COR-L47 (cell line): ENCODE measurements at places on chromosomes 5 and 9.
A peak's percentile ranks its signal among the peaks of the same experiment; 100 is the strongest.

- no peak for DNase-seq
Observed at GRCh38 chr5:107359033-107359915, 311.5 kb downstream of the EFNA5 start.

DNA sequence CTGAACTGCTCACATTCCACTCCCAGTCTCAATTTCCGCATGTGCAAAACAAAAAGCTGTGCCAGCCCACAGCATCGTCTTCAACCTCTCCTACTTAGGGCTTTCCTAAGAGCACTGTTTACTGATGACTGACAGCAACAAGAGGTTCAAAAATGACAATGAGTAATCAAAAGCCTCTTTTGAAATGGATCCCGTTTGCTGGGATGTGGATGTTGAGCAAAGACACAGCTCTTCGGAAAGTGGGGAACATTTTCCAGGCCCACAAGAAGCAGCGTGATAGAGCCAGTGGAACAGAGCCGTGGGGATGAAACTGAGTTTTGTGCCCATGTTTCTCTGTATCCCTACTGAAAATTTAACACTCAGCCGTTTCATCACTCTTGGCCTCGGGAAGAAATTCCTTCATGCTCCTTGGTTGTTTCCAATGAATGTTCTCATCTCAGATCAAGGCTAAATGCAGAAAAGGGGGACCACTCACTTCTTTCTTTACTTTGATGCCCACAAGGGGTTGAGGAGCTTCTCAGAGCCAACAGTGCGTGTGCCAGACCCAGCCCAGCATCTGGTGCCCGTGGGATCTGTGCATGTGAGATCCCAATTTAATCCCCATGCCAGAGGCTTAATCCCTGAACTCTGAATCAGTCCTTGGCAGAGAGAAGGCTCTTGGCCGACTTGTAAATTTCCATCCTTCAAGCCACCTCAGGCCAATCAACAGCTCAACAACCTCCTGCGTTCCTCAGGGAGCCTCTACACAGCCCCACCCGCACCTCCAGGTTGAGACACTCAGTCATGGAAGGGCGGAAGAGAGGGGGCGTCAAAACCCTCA lies 230.2 kb upstream of the DAPK1 start:
- no peak for DNase-seq

GRCh38 chr9:15139469-15139868 lies 167.5 kb downstream of the TTC39B start:
- no peak for DNase-seq

DNA sequence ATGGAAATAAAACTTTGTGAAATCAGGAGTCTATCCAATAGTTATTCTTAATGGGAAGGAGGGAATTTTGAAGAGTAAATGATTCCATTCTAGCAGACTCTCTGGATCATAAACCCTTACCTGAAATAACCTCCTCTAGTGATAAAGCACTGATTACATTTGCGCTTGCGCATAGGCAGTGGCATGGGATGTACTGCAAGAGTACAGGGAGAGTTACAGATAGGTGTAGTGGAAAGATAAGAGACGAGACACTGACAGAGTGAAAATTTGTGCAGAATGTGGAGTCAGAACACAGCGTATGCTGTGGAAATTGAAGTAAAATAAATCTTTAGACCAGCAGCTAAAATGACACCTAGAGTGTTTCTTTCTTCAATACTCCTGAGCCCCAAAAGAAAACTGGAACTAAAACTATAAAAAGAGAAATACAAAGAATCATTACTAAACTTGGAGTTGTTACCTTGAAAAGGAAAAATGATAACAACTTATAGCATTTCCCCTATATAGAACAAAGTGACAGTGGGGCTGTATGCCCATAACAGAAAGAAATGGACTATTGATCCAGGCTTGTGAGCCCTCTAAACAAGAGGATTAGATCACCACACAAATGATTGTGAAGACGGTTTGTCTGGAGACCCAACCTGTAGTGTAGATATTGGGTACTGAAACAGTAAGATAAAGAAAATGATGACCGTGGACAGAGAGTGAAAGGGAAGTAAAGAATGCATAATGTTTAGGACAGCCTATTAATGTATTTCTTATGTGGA lies 1471.2 kb upstream of the NUDT12 start:
- DNase-seq = no peak

- DNase-seq = no peak
Observed at GRCh38 chr9:93582550-93582949, 6.2 kb downstream of the PHF2 start.

- no peak for DNase-seq
Observed at GRCh38 chr9:104074876-104075275, 19.2 kb upstream of the SMC2 start.

DNA sequence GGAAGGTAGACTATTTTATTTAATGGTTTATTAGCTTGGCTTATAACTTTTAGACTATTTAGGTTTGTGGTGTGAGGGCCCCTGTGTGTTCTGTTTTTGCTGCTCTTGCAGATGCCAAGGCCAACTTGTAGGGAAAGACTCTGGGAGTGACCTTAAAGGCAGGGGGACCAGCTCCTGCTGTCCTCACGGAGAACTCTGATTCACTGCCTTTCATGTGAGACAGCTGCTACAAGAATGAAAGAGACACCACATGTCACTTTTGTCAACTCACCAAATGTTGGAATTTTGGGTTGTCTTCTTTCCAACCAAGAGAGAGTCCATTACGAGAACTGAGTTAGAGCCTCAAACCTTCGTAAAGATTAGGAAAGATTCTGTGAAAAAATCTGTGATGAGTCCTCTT lies 258.3 kb upstream of the ADAMTSL1 start:
- DNase-seq = no peak

DNA sequence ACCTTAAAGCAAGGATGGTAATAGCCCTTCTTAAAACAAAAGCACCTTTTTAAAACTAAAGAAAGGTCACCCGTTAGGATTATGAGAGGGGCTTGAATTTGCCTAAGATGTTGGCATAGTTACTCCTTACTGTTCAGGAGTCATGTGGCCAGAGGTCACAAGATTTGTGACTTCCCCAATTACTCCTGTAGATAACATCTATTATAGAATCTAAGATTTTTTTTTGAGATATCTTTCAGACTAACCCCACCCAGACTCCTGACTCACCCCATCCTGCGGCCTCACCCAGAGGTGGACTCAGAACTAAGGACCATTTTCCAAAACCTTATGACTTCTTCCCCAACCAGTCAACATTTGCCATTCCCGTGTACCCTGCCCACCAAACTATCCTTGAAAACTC lies 2.4 kb downstream of the CD180 start:
- no peak for DNase-seq

DNA sequence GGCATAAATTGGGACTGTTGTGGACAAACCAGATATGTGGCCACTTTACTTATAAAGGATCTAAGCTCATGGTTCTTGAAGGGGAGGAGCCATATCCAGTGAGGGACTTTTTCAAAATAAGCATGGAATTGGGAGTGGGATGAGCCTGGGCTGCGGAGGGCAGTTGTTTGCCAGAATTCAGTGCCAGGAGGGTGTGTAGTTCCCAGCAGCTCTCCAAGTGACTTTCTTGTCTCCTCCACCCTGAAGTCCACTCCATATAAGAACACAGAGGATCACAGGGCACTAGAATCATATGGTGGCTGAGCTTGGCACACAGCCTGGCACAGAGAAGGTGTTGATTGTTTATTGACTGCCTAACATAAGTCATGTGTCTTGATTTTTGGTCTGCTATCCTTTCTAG lies 121.1 kb downstream of the CAVIN4 start:
- DNase-seq = no peak

- DNase-seq = peak; percentile 12
Observed at GRCh38 chr9:7320139-7320538, 479.4 kb downstream of the DMAC1 start.

- DNase-seq = no peak
Observed at GRCh38 chr5:34916518-34916917, 1.0 kb downstream of the BRIX1 start.

DNA sequence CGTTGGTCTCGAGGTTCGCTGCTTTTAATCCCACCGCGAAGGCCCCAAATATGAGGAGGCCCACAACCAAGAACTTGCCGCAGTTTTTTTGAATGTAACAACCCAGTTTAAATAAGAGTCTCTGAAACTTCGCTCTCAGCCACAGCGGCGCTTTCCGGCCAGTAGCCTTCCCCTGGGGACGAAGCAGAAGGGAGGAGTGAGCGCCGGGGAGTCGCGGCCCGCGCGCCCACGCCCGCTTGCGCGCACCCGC lies 10.4 kb downstream of the PTCH1 start:
- DNase-seq = no peak

DNA sequence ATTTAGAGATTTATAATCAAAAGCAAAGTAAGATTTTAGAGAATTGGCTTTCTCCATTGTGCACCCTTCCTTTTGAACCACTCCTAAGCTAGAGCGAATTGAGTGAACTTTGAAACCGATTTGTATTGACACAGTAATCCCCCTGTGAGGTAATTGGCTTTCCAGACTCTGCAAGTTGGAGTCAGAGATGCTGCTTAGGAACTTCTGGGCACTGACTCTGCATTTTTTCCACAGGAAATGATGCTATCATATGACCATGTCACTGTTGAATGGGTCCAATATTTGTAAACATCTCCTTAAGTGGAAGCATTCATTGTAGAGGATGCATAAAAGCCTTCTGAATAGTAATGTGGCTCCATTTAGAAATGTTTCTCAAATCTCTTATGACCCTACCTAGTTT lies 394.4 kb upstream of the ZNF608 start:
- no peak for DNase-seq

DNA sequence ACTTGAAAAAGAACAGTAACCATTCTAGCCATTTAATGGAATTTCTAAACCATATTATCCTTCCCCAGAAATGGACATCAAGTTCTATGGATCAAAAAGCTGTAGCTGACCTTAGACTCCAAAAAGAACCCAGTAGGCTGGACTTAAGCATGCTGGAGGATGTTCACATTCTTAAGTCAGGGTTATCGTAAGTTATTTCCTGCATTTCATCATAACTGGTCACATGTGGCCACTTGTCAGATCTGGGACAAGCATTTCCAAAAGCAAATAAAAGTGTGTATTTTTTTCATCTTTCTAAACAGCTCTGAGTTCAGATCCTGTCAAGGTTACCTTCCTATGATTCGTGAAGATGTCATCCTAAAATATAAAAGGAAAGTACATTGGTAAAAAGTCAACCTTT lies 274.5 kb upstream of the PTGER4 start:
- DNase-seq = no peak

- DNase-seq = no peak
Observed at GRCh38 chr5:152072091-152072490, 147.4 kb upstream of the GLRA1 start.

GRCh38 chr5:113546703-113547183 lies 33.2 kb downstream of the YTHDC2 start:
- no peak for DNase-seq

DNA sequence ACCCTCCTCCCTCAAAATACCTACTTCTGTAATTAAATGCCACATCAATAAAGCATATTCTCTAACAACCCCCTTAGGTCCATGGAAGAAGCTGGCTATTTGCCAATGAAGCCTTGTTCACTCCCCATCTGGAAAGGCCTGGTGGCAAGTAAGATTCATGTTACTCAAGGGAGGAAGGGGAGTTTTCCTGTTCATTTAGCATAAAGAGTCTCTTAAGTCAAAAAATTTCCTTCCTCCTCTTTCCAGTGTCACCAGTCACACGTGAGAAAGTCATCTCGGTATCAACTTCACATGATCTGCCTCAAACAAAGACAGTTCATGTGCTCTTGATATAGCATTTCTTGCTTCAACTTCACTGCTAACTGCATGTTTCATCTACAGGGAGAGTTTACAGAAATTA lies 32.7 kb upstream of the RIC1 start:
- no peak for DNase-seq

DNA sequence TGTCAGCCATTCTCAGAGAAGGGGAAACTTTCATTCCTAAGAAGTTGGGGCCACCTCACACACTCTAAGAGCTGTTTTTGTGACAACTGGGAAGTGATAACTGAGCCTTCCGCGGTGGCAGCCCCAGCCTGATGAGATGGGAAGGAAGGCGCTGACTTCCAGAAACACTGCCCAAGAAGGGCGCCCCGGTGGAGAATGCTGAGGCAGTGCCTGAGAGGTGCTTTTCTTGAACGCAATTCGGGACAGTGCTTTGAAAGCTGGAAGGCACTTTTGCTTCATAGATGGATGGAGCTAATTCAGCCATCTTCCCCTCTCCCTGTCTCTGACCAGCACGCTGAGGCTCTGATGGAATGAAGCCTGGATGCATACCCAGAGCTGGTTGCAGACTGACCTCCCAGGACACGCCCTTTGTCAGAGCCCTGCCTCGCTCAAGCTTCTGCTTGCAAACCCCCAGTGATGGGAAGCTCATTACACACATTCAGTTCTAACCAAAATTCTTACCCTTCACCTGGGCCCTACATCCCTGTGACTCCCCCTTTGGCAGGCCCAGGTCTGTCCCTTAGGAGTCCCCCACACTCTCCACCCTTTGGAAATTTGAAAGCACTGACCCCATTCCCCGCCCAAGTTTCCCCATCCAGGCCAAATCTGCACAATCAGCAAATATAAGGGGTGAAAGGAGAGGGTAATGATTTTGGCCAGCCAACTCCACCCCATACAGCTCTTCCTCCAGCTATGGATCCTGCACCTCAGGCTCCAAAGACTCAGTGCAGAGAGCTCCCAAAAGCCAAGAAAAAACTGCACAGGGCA lies 66.6 kb upstream of the SLC25A51 start:
- no peak for DNase-seq

GRCh38 chr9:111661802-111662521 lies 557 bp downstream of the GNG10 start:
- peak; percentile 18 for DNase-seq

- DNase-seq = no peak
Observed at GRCh38 chr9:121645003-121645402, 6.4 kb upstream of the DAB2IP start.

DNA sequence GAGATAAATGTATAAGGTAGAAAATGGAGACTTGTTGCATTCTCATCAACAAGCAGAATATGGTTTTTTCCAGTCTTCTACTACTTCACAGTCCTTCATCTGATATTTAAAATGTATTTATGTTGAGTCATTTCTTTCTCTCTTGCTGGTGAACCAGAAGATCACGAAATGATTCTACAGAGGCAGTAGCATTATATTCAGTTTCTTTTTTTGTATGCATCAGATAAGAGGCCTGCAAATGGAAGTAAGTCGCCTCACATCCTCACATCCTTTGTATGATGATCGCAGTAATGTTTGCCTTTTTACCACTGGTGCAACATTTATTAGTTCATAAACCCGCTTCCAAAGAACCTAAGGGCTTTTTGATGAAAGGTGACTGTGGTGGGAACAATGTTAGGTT lies 22.1 kb upstream of the IL13 start:
- no peak for DNase-seq

- no peak for DNase-seq
Observed at GRCh38 chr9:116297346-116297745, 143.8 kb downstream of the PAPPA start.

DNA sequence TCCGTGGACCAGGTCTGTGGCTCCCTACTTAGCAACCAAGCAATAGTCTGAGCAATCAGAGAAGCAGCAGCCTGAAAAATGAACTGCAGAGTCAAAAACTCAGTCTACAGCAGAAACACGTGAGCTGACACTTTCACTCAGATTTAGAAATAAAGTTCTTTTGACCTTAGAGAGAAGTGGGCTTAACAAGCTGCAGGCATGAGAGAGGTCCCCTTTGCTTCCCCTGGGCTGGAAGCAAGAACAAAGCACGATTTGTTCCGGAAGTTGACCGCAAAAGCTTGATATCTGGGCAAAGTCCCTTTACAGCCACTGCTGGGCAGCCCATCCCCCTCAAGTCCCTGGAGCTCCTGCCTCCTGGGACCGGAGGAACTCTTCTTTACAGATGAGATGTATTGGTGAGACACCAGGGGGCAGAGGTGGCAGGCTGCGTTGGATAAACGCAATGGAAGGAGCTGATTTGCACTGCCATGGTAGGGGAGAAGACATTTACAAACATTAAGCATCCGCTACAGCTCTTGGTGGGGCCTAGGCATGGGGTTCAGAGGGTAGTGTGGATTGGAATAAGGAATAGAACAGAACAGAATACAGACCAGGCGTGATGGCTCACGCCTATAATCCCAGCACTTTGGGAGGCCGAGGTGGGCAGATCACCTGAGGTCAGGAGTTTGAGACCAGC lies 5.8 kb upstream of the SOWAHA start:
- no peak for DNase-seq
